ENCODE measurements at places on chromosomes 4 and X. TPM values are rescaled to one million over a fixed set of nuclear protein-coding genes. Genes with fewer than 3 reads are reported as not detected.

- no peak for DNase-seq
- H3K27me3 ChIP-seq: no peaks in the 10 kb centered on the region
- no peak overlapping the region for H3K4me3 ChIP-seq
- H3K27ac ChIP-seq: no peak overlapping the region
- peaks cover 5% of the 10 kb centered on the region for H3K4me1 ChIP-seq
Measured at GRCh38 chrX:126825566-126826193, 6.2 kb downstream of the PRR32 start.

GRCh38 chrX:103343105-103343504 lies 13.1 kb downstream of the TCEAL7 start:
- H3K36me3 ChIP-seq: no peaks in the 10 kb centered on the region
- no peaks in the 10 kb centered on the region for H3K4me1 ChIP-seq
- peak; percentile 47 for DNase-seq
- no peak overlapping the region for H3K4me3 ChIP-seq

GRCh38 chrX:20507901-20508620 lies 241.4 kb upstream of the RPS6KA3 start:
- no peak overlapping the region for H3K4me3 ChIP-seq
- H3K4me1 ChIP-seq: no peaks in the 10 kb centered on the region
- peaks cover 57% of the 10 kb centered on the region for H3K27me3 ChIP-seq
- H3K27ac ChIP-seq: no peak overlapping the region

DNA sequence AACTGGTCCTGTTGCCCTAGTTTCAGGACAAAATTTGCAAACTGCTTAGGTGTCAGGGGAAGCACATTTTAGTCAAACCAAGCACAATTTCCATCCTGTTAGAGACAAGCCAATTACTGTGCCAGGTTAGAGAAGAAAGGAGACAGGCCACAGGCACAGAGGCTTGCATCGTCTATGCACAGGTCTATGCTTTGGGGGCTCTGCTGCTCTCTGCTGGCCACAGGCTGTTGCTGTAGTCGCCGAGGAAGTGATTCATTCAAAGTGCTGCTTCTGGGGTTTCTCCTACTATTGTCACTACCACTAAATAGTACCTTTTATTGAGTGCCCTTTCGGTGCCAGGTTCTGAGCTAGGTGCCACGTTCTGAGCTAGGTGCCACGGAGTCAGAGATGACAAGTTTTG lies 45.5 kb downstream of the VGLL1 start:
- H3K4me1 ChIP-seq: no peaks in the 10 kb centered on the region
- peak; percentile 51 for DNase-seq
- H3K36me3 ChIP-seq: no peaks in the 10 kb centered on the region
- H3K27ac ChIP-seq: no peak overlapping the region
- H3K27me3 ChIP-seq: peaks cover 35% of the 10 kb centered on the region

GRCh38 chr4:141216002-141216761 lies 4.5 kb upstream of the ZNF330 start:
- H3K27ac ChIP-seq: no peak overlapping the region
- no peak for DNase-seq
- no peak overlapping the region for H3K4me3 ChIP-seq
- peaks cover 9% of the 10 kb centered on the region for H3K4me1 ChIP-seq
- no peaks in the 10 kb centered on the region for H3K36me3 ChIP-seq

DNA sequence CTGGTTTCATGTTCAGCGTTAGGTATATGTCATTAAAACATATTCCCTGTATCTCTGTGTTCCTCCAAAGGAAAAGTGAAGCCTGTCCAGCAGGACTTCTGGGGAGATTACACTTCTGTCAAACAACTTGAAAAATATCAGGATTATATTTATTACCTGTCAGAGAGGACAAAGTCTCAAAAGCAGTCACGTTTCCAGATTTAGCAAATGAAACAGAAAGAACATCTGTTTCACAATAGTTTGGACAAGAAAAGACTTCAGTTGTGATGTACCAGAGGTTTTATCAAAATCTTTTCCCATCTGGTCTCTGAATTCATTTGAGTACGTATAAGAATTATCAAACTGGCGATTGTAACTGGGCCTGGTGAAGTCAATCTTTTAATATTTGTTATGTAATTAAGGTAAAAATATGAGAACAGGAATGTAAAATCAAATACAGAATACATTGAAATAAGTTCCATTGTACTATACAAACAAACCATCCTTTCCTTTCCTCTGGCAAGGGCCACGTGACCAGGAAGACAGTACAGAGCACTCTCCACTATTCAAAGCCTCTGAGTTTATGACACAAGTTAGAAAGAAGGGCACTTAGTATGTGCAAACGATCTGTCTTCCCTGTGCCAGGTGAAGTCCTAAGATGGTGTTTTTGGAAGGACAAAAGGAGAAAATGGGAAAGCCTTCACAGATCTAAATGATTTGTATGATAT lies 3.2 kb downstream of the CASP3 start:
- peak overlapping the region; percentile 81 for H3K4me3 ChIP-seq
- peak overlapping the region; percentile 39 for H3K27ac ChIP-seq
- H3K36me3 ChIP-seq: no peaks in the 10 kb centered on the region
- H3K4me1 ChIP-seq: peaks cover 32% of the 10 kb centered on the region
- H3K27me3 ChIP-seq: no peaks in the 10 kb centered on the region
- no peak for DNase-seq

GRCh38 chr4:124018383-124019317 lies 622.1 kb downstream of the SPRY1 start:
- H3K4me3 ChIP-seq: no peak overlapping the region
- H3K27me3 ChIP-seq: no peaks in the 10 kb centered on the region
- DNase-seq: no peak
- no peaks in the 10 kb centered on the region for H3K36me3 ChIP-seq

GRCh38 chrX:259692-260355 lies 21.4 kb upstream of the PLCXD1 start:
- DNase-seq: no peak
- H3K4me3 ChIP-seq: no peak overlapping the region
- no peaks in the 10 kb centered on the region for H3K36me3 ChIP-seq
- H3K4me1 ChIP-seq: peaks cover 4% of the 10 kb centered on the region

DNA sequence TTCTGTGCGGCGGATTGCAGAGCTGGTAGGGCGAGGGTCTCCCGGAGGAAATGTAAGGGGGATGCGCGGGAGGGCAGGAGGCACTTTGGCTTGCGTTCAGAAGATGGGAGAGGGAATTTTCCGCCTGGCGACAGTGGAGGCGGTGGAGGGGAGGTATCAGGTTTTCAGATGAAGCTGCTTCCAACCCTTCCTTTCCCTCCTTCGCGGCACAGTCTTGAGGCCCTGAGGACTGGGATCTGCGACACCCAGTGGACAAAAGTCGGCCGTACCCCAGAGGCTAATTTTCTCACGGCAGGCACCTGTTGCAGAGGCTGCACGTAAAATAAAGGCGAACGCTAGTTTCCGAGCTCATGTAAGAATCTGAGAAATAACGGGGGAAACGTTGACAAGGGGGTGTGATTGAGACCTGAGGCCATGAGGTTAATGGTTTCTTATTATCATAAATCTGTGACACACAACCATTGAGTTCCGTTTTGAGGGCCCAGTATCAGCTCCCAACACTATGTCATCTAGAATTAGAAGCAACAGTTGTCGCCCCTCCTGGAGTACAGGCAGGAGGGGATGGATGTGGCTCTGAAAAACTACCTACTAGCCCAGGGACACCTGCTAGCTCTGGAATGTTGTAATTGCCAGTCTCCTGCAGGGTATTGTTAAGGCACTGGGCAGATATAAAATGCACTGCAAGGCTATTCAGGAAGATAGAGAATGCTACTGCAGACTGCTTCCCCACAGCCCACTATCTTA lies 1.1 kb downstream of the ZCCHC18 start:
- DNase-seq: peak; percentile 63
- H3K36me3 ChIP-seq: no peaks in the 10 kb centered on the region
- peaks cover 80% of the 10 kb centered on the region for H3K27me3 ChIP-seq
- H3K27ac ChIP-seq: no peak overlapping the region
- H3K4me1 ChIP-seq: peaks cover 8% of the 10 kb centered on the region
- H3K4me3 ChIP-seq: peak overlapping the region; percentile 76

DNA sequence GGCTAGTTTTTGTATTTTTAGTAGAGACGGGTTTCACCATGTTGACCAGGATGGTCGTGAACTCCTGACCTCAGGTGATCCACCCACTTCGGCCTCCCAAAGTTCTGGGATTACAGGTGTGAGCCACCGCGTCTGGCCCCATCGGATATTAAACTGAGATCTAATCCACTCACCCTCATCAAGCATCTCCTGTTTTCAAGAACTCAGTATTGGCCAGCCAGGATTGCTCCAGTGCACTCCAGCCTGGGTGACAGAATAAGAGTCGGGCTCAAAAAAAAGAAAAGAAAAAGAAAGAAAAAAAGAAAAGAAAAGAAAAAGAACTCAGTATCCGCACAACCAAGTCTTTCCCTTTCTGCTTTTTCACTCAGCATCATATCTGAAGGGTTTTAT lies 167.6 kb downstream of the OR13H1 start:
- no peak overlapping the region for H3K27ac ChIP-seq
- no peaks in the 10 kb centered on the region for H3K36me3 ChIP-seq
- H3K4me1 ChIP-seq: peaks cover 8% of the 10 kb centered on the region
- no peak for DNase-seq
- peak overlapping the region; percentile 67 for H3K4me3 ChIP-seq

GRCh38 chr4:146049802-146050201 lies 111.2 kb upstream of the ZNF827 start:
- no peak overlapping the region for H3K27ac ChIP-seq
- peaks cover 25% of the 10 kb centered on the region for H3K4me1 ChIP-seq
- no peaks in the 10 kb centered on the region for H3K36me3 ChIP-seq
- no peak for DNase-seq
- no peak overlapping the region for H3K4me3 ChIP-seq

GRCh38 chr4:80989921-80990544 lies 40.5 kb upstream of the BMP3 start:
- no peaks in the 10 kb centered on the region for H3K4me1 ChIP-seq
- peak; percentile 70 for DNase-seq
- no peaks in the 10 kb centered on the region for H3K36me3 ChIP-seq
- H3K27ac ChIP-seq: no peak overlapping the region
- H3K27me3 ChIP-seq: no peaks in the 10 kb centered on the region
- no peak overlapping the region for H3K4me3 ChIP-seq

DNA sequence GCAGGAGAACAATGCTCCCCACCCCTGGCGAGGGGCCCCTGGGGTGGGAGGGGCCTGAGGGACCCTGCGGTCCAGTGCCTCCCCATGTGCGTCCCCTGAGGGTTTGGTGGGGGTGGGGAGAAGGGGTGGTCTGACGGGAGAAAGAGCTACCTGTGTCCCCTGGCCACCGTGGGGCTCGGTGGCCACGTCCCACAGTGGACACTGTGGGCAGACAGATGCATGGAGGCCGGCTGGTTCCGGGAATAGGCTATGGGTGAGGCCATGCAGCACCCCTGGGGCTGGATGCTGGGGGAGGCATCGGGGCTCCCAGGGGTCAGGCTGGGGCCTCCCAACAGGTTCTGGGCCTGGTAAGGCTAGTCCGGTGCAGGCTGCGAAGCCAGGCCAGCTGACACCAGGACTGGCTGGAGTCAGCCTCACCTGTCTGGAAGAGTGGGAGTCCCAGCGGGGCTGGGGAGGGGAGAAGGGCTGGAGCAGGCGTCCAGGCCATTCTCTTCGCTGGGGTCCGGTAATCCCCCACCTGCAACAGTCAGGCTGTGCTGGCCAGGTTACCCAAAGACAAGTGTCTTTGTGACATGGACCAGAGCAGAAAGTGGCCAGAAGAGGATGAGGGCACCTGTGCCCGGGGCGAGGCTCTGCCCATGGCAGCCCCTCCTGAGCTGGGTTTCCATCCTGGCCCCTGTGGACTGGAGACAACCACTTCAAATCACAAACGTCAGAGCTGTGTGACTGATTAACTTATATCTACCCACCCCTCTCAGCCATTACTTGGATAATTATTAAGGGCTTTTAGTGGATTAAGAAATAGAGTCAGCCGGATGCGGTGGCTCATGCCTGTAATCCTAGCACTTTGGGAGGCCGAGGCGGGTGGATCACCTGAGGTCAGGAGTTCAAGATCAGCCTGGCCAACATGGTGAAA lies 1.4 kb upstream of the FAM53A start:
- H3K27ac ChIP-seq: no peak overlapping the region
- peak overlapping the region; percentile 80 for H3K4me3 ChIP-seq
- H3K4me1 ChIP-seq: peaks cover 10% of the 10 kb centered on the region

- peaks cover 14% of the 10 kb centered on the region for H3K36me3 ChIP-seq
- peak overlapping the region; percentile 19 for H3K27ac ChIP-seq
- no peak overlapping the region for H3K4me3 ChIP-seq
- H3K27me3 ChIP-seq: no peaks in the 10 kb centered on the region
Measured at GRCh38 chr4:107709916-107710315, 10.1 kb downstream of the PAPSS1 start.

DNA sequence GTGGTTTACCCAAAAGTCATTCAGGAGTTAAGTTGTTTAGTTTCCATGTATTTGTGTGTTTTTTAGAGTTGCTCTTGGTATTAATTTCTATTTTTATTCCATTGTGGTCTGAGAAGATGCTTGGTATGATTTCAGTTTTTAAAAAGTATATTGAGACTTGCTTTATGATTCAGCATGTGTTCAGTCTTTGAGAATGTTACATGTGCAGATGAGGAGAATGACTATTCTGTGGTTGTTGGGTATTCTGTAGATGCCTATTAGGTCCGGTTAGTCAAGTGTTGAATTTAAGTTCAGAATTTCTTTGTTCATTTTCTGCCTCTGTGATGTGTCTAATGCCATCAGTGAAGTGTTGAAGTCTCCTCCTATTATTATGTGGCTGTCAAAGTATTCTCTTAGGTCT lies 249.4 kb downstream of the ARHGAP10 start:
- peaks cover 14% of the 10 kb centered on the region for H3K36me3 ChIP-seq
- no peak overlapping the region for H3K4me3 ChIP-seq
- H3K27me3 ChIP-seq: no peaks in the 10 kb centered on the region
- DNase-seq: no peak
- H3K4me1 ChIP-seq: peaks cover 6% of the 10 kb centered on the region

- peak; percentile 69 for DNase-seq
- no peak overlapping the region for H3K4me3 ChIP-seq
- H3K27me3 ChIP-seq: no peaks in the 10 kb centered on the region
- H3K4me1 ChIP-seq: peaks cover 14% of the 10 kb centered on the region
Measured at GRCh38 chr4:153529646-153530045, 63.5 kb downstream of the TMEM131L start.

- H3K27ac ChIP-seq: peak overlapping the region; percentile 91
- H3K27me3 ChIP-seq: no peaks in the 10 kb centered on the region
- peaks cover 11% of the 10 kb centered on the region for H3K4me1 ChIP-seq
- peaks cover 5% of the 10 kb centered on the region for H3K36me3 ChIP-seq
- DNase-seq: peak; percentile 93
- H3K4me3 ChIP-seq: peak overlapping the region; percentile 64
Measured at GRCh38 chr4:687048-687970, 1.6 kb downstream of the SLC49A3 start.

GRCh38 chr4:173489514-173489913 lies 40.5 kb downstream of the HAND2 start:
- no peak overlapping the region for H3K4me3 ChIP-seq
- no peaks in the 10 kb centered on the region for H3K36me3 ChIP-seq
- peak; percentile 14 for DNase-seq
- no peak overlapping the region for H3K27ac ChIP-seq
- no peaks in the 10 kb centered on the region for H3K27me3 ChIP-seq

GRCh38 chr4:149841686-149842085 lies 26.0 kb upstream of the IQCM start:
- H3K4me3 ChIP-seq: no peak overlapping the region
- peaks cover 6% of the 10 kb centered on the region for H3K4me1 ChIP-seq
- no peaks in the 10 kb centered on the region for H3K36me3 ChIP-seq
- H3K27ac ChIP-seq: no peak overlapping the region

- no peak for DNase-seq
- no peaks in the 10 kb centered on the region for H3K36me3 ChIP-seq
- H3K27ac ChIP-seq: no peak overlapping the region
Measured at GRCh38 chr4:180784940-180785339, 1458.3 kb upstream of the TENM3 start.

Gene AKAP4
- not detected for total RNA-seq

Gene SH3BP2
- 57.9 TPM for total RNA-seq

Gene MAGEA11
- total RNA-seq: not detected

Gene CXorf65
- not detected for total RNA-seq

Gene NBDY
- total RNA-seq: 54.0 TPM

Gene ATOH1
- not detected for total RNA-seq

Gene FOXP3
- 0.26 TPM for total RNA-seq

Gene RADX
- 2.2 TPM for total RNA-seq

Gene GABRQ
- 0.05 TPM for total RNA-seq

Gene AVPR2
- total RNA-seq: not detected

Gene GPRASP1
- total RNA-seq: 2.0 TPM

Gene RASGEF1B
- 5.4 TPM for total RNA-seq

Data from MCF 10A (cell line).